ENCODE measurements at places on chromosomes 6 and 20.

DNA sequence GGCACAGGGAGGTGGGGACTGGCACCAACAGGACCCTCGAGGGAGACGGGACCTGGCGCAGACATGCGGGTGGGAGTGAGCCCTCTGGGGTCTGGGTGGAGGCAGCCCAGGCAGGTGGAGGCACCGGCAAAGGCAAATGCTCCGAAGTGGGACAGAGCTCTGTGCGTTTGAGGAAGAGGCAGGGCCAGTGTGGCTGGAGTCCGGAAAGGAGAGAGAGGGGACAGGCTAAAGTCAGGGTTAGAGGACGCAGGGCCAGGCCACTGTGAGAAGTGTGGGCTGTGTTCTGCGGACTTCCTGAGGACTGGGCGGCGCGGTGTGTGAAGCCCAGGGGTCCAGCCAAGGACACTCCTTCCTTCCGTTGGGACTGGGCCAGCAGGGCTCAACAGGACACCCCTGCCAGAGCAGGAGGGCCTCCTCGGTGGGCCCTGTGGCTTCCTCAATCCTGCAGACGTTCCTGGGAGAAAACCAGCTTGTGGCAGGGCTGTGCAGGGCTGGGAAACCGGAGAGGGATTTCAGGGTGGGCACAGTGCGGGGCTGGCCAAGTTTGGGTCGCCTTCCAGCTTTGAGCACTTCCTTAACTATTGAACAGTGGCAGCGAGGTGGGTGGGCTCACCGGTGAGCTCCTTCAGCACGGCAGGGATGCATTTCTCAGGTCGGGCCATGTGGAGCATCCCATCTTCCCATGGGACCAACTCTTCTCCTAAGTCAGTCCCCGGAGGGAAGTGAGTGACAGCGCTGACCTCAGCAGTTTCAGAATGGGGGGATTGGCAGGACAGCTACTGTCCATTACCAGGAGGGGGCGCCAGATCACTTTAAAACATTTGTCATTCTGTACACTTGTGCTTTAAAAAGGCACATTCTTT, 22.5 kb downstream of the MOCS3 start:
- H3K27me3 ChIP-seq: peaks cover 3% of the 10 kb centered on the region
- H3K4me3 ChIP-seq: no peak overlapping the region
- no peaks in the 10 kb centered on the region for H3K36me3 ChIP-seq
- DNase-seq: peak; percentile 58

GRCh38 chr20:63178889-63179686, 36.8 kb downstream of the YTHDF1 start:
- H3K4me1 ChIP-seq: no peaks in the 10 kb centered on the region
- H3K4me3 ChIP-seq: no peak overlapping the region
- H3K27ac ChIP-seq: no peak overlapping the region
- no peaks in the 10 kb centered on the region for H3K36me3 ChIP-seq
- DNase-seq: no peak

- H3K4me3 ChIP-seq: no peak overlapping the region
- H3K36me3 ChIP-seq: peaks cover 2% of the 10 kb centered on the region
- no peaks in the 10 kb centered on the region for H3K27me3 ChIP-seq
- H3K27ac ChIP-seq: no peak overlapping the region
- no peaks in the 10 kb centered on the region for H3K4me1 ChIP-seq
These were observed 25.7 kb downstream of the EZR start for GRCh38 chr6:158793432-158793831.

DNA sequence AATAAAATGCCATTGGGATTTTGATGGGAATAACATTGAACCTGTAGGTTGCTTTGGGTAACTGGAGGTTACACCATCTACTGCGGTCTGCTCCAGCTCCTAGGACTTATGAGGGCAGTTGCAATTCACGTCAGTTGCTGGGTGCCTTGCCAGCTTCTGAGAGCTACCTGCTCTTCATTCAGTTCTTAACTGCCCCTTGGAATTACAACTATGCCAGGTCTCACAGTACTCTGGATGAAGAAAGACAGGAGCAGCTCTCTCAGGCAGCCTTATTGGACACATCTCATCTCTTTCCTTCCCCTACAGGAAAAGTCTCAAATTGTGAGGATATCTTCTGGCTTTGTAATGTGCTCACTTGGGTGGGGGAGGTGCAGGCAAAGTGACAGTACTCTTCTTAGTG, 1643.3 kb downstream of the GRIK2 start:
- no peaks in the 10 kb centered on the region for H3K27me3 ChIP-seq
- H3K4me1 ChIP-seq: no peaks in the 10 kb centered on the region
- no peaks in the 10 kb centered on the region for H3K36me3 ChIP-seq
- no peak for DNase-seq
- no peak overlapping the region for H3K27ac ChIP-seq

- peaks cover 33% of the 10 kb centered on the region for H3K27me3 ChIP-seq
- no peak for DNase-seq
- no peaks in the 10 kb centered on the region for H3K36me3 ChIP-seq
- no peak overlapping the region for H3K4me3 ChIP-seq
- H3K4me1 ChIP-seq: no peaks in the 10 kb centered on the region
- H3K27ac ChIP-seq: no peak overlapping the region
These were observed 4.0 kb downstream of the DACT2 start for GRCh38 chr6:168315596-168315995.

DNA sequence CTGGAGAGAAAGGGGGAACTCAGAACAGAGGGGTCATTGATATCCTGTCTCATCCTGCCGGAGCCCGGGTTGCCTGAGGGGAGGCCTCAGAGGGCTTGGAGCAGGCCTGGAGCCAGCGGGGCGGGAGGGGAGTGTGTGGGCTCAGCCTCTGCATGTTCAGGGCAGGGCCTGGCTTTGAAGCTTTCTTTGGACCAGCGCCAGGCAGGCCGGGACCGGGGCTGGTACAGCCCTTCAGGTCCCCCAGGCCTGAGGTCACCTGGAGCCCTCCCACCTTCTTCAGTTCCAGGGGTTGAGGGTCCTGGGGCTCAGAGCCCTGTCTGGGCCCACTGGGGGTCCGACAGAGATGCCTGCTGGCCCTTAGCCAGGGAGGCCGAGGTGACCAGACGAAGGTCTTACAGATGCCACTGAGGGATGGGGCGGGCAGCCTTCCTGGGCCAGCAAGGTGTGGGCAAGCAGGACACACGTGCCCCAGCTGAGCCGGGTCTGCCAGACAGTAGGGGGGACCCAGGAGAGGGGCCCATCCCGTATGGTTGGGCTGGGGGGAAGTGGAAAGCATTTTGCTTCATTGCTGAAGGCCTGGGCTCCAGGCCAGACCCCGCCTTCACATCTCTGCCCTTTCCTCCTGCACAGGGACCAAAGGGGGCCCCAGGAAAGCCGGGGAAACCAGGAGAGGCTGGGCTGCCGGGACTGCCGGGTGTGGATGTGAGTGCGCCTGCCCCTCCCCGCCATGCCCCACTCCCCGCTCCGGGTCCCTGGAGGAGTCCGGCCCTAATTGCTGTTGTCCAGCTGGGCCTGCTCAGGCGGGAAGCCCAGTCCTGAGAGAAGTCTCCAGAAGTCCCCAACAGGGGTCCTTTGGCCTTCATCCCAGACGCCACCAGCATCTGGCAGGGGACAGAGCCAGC, 2.0 kb downstream of the COL9A3 start:
- peaks cover 18% of the 10 kb centered on the region for H3K4me1 ChIP-seq
- no peak overlapping the region for H3K4me3 ChIP-seq
- H3K27ac ChIP-seq: no peak overlapping the region
- peaks cover 12% of the 10 kb centered on the region for H3K27me3 ChIP-seq
- no peaks in the 10 kb centered on the region for H3K36me3 ChIP-seq

GRCh38 chr6:11404081-11404480, 133.5 kb upstream of the TMEM170B start:
- H3K4me1 ChIP-seq: no peaks in the 10 kb centered on the region
- H3K27ac ChIP-seq: no peak overlapping the region
- H3K27me3 ChIP-seq: no peaks in the 10 kb centered on the region
- no peaks in the 10 kb centered on the region for H3K36me3 ChIP-seq
- no peak overlapping the region for H3K4me3 ChIP-seq

DNA sequence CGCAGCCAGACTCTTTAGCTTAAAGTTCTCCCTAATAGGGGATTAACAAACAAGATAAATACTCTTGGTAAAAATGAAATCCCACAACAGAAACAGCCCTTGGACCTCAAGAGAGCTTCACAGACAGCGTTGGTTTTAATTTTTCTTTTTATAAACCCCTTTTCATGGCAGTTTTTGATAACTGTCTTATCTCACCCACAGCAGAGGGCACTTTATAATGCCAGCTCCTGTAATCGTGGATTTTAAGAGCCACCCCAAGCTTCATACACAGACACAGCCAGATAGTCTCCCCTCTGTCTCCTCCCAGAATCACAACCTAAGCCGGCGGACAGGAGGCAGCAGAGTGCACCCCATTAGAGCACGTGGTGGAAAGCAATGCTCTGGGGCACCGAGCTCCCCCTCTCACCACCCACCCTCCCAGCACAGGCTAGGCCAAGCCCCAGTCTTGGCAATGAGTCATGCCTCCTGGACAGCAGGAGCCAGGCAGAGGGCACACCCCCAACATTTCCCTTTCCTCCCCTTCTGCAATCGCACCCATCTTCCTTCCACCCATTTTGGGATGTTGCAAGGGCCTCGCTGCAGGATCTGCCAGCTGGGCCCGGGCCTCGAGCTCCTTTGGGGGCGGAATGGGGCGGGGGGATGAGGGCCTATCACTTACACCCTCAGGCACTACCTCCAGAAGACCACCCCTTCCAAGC, 2.4 kb downstream of the JAG1 start:
- DNase-seq: peak; percentile 92
- peaks cover 51% of the 10 kb centered on the region for H3K4me1 ChIP-seq
- no peaks in the 10 kb centered on the region for H3K27me3 ChIP-seq
- peaks cover 2% of the 10 kb centered on the region for H3K36me3 ChIP-seq
- H3K4me3 ChIP-seq: peak overlapping the region; percentile 91

DNA sequence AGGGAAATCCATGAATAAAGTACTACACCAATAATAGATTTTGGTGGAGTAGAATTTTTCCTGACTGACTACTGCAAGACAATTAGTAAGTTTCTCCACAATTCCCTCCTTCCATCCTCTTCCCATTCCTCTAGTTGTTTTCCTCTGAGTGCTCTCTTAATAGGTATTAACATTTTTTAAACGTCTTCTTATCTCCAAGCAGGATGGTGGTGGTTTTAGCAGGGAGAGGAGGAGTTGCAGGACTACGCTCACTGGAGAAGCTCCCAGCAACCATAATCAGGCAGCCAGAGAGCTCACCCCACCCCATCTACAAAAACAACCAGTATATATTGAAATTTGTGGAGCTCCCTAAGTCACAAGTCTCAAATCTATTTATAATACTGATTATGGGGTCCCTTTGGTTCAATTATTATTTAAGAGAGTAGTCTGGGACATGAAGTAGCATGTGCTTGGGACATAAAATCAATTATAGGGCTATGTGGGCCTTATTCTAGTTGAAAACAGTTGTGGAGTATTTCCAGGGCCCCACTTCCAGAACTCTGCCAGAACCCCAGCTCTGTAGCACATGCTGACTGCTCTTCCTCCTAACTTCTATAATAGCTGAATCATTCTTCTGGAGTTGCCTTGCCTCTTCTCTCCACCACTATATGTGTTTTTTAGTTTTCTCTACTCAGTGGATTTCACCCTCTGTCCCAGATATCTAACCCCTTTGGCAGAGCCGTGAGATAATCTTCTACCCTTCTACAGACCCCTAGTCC, 49.8 kb downstream of the MYB start:
- H3K36me3 ChIP-seq: no peaks in the 10 kb centered on the region
- no peaks in the 10 kb centered on the region for H3K4me1 ChIP-seq
- peaks cover 2% of the 10 kb centered on the region for H3K27me3 ChIP-seq
- no peak overlapping the region for H3K4me3 ChIP-seq
- DNase-seq: no peak

GRCh38 chr6:163702736-163703135, 288.2 kb downstream of the QKI start:
- H3K27me3 ChIP-seq: no peaks in the 10 kb centered on the region
- no peaks in the 10 kb centered on the region for H3K36me3 ChIP-seq
- no peak overlapping the region for H3K4me3 ChIP-seq
- H3K27ac ChIP-seq: no peak overlapping the region

GRCh38 chr6:56096946-56097621, 150.3 kb downstream of the COL21A1 start:
- no peaks in the 10 kb centered on the region for H3K27me3 ChIP-seq
- H3K36me3 ChIP-seq: no peaks in the 10 kb centered on the region
- no peak overlapping the region for H3K4me3 ChIP-seq
- peak; percentile 71 for DNase-seq
- H3K4me1 ChIP-seq: peaks cover 13% of the 10 kb centered on the region
